CD4-positive, alpha-beta T cell (primary cell): ENCODE measurements at places on chromosomes 4 and X. TPM values are rescaled to one million over a fixed set of nuclear protein-coding genes. Genes with fewer than 3 reads are reported as not detected.

DNA sequence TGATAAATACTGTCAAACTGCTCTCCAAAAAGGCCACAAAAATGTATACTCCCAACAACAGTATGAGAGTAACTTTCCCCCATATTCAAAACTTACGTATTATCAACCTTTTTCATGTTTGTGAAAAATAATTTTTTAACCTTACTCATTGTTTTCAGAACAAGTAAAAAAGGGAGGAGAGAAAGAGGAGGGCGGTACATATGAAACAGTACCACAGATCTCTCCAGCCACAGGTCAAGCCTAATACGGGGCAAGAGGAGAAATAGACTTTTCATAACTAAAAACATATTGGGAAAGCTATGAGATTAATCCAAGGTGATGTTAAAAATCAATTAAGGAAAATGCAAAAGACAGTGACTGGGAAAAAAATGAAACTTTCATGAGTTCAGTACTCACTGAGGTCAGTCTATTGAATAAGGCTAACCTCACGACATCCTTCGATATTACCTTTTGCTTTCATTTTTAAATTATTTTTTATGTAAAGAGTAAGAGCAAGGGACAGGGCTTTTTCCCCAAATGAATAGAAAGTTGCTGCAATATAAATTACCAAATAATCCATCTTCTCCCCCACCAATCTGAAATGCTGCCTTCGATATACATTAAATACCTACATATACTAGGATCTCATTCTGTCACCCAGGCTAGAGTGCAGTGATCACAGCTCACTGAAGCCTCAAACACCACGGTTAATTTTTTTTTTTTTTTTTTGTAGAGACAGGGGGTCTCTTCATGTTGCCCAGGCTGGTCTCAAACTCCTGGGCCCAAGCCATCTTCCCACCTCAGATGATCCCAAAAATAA lies 25.3 kb downstream of the FBXW7 start:
- H3K27me3 ChIP-seq: no peaks in the 10 kb centered on the region
- H3K4me3 ChIP-seq: peak overlapping the region; percentile 3
- peaks cover 6% of the 10 kb centered on the region for H3K4me1 ChIP-seq
- peaks cover 14% of the 10 kb centered on the region for H3K36me3 ChIP-seq
- no peak for DNase-seq
- no peak overlapping the region for H3K27ac ChIP-seq

DNA sequence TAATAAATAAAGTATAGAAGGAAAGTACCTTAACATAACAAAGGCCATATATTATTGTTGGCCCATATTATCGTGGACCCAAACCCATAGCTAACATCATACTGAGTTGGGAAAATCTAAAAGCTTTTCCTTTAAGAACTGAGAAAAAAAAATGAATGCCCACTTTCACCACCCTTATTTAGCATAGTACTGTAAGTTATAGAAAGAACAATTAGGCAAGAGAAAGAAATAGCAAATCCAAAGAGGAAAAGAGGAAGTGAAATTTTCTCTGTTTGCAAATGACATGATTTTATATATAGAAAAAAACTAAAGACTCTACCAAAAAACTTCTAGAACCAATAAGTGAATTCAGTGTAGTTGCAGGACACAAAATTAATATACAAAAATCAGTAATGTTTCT lies 1854.6 kb downstream of the PCDH7 start:
- H3K27ac ChIP-seq: no peak overlapping the region
- DNase-seq: no peak
- H3K36me3 ChIP-seq: no peaks in the 10 kb centered on the region
- H3K27me3 ChIP-seq: no peaks in the 10 kb centered on the region
- H3K4me1 ChIP-seq: no peaks in the 10 kb centered on the region

- no peak overlapping the region for H3K4me3 ChIP-seq
- no peaks in the 10 kb centered on the region for H3K4me1 ChIP-seq
- H3K36me3 ChIP-seq: no peaks in the 10 kb centered on the region
These were observed 28.4 kb upstream of the RPS6KA6 start for GRCh38 chrX:84216406-84216805.

DNA sequence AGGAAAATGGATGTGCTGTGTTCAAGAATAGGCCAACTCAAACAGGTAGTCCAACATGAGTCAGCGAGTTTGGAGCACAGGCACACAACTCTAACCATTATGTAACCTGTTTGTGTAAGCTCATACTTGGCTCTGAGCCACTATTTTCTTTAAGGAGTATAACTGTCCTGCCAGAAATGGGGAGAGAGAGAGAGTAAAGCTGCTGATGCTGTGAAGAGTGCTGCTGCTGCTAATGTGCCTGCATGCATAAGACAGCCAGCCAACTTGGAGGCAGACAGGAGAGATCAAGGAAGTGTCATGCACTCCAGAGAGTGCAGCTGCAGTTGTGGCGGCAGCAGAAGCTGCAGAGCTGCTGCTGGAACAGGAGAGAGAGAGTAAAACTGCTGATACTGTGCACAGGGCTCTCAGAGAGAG lies 11.7 kb upstream of the STATH start:
- H3K27ac ChIP-seq: no peak overlapping the region
- no peaks in the 10 kb centered on the region for H3K27me3 ChIP-seq
- no peak overlapping the region for H3K4me3 ChIP-seq
- H3K4me1 ChIP-seq: no peaks in the 10 kb centered on the region
- H3K36me3 ChIP-seq: no peaks in the 10 kb centered on the region

- H3K36me3 ChIP-seq: no peaks in the 10 kb centered on the region
- DNase-seq: peak; percentile 67
- H3K27ac ChIP-seq: peak overlapping the region; percentile 13
These were observed 2.3 kb downstream of the ZNF827 start for GRCh38 chr4:145936142-145936996.

DNA sequence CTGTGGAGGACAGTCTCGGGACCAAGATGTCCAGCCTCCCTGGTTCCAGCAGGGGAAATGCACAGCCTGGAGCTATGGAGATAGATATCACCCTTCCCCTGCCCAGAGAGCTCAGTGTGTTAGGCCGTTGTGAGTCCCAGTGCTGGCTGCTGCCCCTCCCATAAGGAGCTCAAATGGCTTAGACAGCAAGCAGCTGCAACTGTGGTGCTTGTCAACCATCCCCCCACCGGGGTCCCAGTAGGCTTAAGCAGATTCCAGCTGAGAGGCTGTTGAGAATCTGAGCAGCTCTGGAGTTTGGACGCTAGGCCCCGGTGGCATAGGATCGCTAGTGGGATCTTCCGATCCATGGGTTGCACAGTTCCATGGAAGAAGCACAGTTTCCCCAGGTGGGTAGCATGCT lies 181.8 kb upstream of the POF1B start:
- no peak overlapping the region for H3K27ac ChIP-seq
- H3K27me3 ChIP-seq: no peaks in the 10 kb centered on the region
- no peak overlapping the region for H3K4me3 ChIP-seq

DNA sequence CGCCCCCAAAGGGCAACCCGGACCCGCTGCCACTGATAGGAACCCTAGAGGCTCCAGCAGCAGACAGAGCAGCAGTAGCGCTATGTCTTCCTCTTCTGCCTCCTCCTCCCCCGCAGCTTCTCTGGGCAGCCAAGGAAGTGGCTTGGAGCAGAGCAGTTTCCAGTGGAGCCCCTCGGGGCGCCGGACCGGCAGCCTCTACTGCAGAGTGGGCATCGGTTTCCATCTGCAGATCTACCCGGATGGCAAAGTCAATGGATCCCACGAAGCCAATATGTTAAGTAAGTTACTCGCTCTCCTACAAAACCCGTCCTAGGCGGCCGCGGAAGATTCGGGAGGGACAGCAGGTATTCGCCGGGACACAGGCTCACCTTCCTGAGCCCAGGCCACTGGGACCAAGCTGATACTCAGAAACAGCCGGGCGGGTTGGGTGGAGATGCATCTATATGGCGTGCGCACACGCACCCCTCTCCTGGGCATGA lies 477 bp downstream of the FGF5 start:
- peaks cover 21% of the 10 kb centered on the region for H3K4me1 ChIP-seq
- H3K27ac ChIP-seq: no peak overlapping the region
- peaks cover 89% of the 10 kb centered on the region for H3K27me3 ChIP-seq
- DNase-seq: no peak
- H3K36me3 ChIP-seq: no peaks in the 10 kb centered on the region

DNA sequence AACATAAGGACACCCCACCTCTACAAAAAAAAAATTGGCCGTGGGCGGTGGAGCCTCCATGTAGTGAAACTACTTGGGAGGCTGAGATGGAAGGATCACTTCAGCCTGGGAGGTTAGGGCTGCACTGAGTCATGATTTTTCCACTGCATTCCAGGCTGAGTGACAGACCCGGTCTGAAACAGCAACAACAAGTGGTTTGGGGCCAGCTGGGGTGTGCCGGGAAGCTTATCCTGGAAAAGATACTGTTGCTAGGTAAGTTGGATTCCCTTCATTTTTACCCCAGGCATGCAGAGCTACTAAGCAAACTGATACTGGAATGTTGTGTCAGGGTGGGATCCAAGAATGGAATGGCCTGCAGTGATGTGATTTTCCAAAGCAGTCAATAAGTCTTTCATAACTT lies 57.0 kb downstream of the XAGE2 start:
- DNase-seq: no peak
- H3K4me1 ChIP-seq: no peaks in the 10 kb centered on the region
- no peaks in the 10 kb centered on the region for H3K27me3 ChIP-seq
- no peaks in the 10 kb centered on the region for H3K36me3 ChIP-seq

DNA sequence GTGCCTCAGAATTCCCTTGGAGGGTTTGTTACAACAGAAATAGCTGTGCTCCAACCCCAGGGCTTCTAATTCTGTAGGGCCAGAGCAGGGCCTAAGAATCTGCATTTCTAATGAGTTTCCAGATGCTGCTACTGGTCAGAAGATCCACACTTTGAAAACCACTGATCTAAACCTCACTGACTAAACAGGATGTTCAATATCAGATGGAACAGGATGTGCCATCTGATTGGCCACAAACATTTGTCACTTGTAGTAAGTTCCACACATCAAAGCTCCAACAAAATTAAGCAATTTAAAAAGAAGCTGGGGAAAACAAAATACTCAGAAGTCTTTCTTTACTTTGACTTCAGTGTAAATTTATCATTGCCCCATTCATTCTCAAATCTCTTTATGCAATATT lies 14.3 kb downstream of the CASK start:
- no peak overlapping the region for H3K4me3 ChIP-seq
- H3K4me1 ChIP-seq: peaks cover 19% of the 10 kb centered on the region
- peak; percentile 38 for DNase-seq
- no peaks in the 10 kb centered on the region for H3K27me3 ChIP-seq
- H3K27ac ChIP-seq: no peak overlapping the region

DNA sequence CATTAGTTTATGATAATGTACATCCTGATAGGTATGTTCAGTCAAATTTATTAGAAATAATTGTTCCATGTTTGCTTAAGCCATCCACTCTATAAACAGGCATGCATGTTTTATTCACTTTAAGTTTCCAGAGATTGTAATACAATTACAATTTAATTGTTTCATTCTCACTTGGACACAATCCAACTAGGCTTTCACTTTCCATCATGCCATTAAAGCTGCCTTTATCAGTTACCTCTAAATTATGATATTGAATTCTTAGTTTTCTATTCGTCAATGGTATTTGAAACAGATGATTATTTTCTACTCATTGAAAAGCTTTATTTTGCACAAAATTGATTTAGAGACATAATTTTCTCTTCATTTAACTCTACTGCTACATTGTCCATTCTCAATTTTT lies 1196.3 kb downstream of the RAPGEF2 start:
- DNase-seq: no peak
- H3K36me3 ChIP-seq: no peaks in the 10 kb centered on the region
- no peak overlapping the region for H3K27ac ChIP-seq
- H3K4me3 ChIP-seq: no peak overlapping the region
- no peaks in the 10 kb centered on the region for H3K4me1 ChIP-seq

DNA sequence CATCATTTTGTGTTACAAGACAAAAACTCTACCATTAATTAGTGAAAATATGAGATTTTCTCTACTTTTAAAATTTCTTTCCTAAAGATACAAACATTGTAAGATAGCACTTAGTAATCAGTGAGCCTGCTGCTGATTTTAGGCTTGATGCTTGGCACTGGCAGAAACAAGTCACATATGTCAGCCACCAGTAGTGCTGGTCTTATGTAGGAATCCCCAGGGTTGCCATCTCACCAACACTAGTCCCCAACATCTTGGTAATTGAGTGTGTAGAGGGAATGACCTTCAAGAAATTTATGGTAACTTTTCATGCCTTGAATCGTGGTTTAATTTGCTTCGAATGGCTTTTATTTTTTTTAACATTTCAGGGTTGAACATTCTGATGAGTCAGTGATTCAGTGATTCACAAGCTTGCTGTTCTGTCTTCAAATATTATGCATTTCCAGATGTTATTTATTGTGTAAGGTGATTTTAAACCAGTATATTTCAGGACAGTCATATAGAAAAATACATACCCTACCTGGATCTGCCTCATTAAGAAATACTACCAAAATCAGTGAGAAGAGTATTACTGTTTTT lies 11.9 kb downstream of the EXOC1 start:
- H3K36me3 ChIP-seq: peaks cover 54% of the 10 kb centered on the region
- H3K27me3 ChIP-seq: no peaks in the 10 kb centered on the region
- H3K4me3 ChIP-seq: no peak overlapping the region

DNA sequence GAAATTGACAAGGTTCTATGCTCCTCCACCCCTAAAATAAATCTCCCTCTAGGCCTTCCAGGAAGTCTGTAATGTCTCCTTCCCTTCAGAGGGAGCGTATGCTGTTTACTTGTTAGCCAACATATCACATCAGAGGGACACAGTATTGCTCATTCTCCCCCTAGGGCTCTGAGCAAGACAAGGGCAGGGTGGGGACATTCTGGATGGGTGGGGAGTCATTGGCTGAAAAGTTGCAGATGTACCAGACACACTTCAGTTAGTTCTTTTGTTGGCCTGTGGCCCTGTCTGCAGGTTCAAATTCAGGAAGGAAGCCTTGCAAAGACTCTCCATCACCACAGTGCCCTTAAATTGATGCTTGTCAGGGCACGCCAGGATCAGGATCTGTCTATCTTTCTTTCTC lies 106.3 kb upstream of the TEX13D start:
- H3K27ac ChIP-seq: no peak overlapping the region
- H3K36me3 ChIP-seq: no peaks in the 10 kb centered on the region
- DNase-seq: no peak
- H3K27me3 ChIP-seq: no peaks in the 10 kb centered on the region
- peaks cover 20% of the 10 kb centered on the region for H3K4me1 ChIP-seq

- DNase-seq: no peak
- H3K36me3 ChIP-seq: no peaks in the 10 kb centered on the region
- no peaks in the 10 kb centered on the region for H3K27me3 ChIP-seq
- H3K27ac ChIP-seq: no peak overlapping the region
These were observed 1716.3 kb downstream of the C4orf33 start for GRCh38 chr4:130812117-130812765.

PPARGC1A gene
- total RNA-seq: not detected

HSPA4L gene
- total RNA-seq: not detected

TRIM60 gene
- not detected for total RNA-seq

ANKRD17 gene
- 31.9 TPM for total RNA-seq

PAGE5 gene
- total RNA-seq: not detected

RFC1 gene
- total RNA-seq: 104 TPM
